ENCODE measurements at places on chromosomes 12 and 14.

- peak; percentile 33 for DNase-seq
Measured at GRCh38 chr12:51827925-51828818, 20.3 kb downstream of the FIGNL2 start.

DNA sequence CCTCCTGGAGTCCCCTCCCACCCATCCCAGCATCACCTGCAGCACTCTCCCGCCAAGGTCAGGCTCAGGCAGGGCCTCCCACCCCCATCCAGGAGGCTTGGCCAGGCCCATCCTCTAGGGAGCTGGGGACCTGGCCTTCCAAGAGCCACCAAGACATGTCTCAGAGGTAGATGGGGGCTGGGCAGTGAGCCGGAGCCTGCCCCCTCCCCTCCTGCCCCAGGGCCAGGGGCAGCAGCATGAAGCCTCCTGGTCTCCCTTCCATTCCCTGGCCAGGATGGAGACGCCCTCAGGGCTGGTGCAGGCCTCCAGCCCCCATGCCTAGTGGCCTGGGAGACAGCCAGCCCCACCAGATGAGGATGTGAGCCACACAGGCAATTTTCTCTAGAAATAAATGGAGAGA is 69.3 kb upstream of the C14orf180 start:
- no peak for DNase-seq

DNA sequence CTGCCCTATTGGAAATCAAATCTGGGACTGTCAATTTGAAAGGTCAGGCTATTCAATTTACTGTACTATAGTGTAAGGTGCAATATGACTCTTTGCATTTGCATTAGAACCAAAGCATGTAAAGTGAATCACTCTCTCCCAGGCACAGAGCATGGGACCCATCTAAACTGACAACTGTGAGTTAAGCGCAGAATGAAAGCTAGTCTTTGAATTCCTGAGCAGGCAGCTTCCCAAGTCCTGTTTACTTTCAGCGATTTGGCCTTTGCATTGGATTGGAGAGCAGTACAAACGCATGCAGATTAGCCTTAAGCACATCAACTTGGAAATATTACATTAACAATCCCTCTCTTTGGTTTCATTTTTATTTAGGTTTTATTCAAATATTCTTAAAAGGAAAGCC is 74.6 kb downstream of the RERG start:
- no peak for DNase-seq

GRCh38 chr14:76163668-76164363 is 12.1 kb downstream of the GPATCH2L start:
- DNase-seq: no peak

DNA sequence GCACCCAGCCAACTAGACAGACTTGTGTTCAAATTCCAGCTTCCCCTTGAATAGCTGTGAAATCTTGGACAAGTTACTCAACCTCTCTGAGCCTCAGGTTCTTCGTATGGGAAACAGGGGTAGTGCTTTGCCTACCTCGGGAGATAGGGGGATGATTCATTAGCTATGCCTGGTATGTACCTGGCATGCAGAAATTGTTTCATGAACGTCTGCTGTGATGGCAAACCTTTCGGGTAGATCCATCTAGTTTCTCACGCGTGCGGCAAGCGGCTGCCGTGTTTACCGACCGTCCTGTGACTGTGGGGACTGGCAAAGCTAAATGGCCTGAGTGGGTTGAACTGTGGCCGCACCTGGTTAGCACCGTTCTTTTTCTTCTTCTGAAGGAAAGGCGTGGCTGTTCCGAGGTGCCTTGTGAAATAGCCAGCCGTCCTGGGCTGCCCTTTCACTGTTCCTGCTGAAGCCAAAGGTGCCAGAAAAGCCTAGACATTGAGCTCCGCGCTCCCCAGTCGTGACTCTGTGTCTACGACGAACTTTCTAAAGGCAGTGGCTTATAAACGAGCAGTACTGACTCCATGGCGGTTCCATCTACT is 40.6 kb upstream of the MED13L start:
- DNase-seq: no peak

- peak; percentile 67 for DNase-seq
Measured at GRCh38 chr12:53190108-53190729, 9.5 kb upstream of the CSAD start.

GRCh38 chr12:52772772-52773171 is 4.4 kb downstream of the KRT76 start:
- DNase-seq: no peak

DNA sequence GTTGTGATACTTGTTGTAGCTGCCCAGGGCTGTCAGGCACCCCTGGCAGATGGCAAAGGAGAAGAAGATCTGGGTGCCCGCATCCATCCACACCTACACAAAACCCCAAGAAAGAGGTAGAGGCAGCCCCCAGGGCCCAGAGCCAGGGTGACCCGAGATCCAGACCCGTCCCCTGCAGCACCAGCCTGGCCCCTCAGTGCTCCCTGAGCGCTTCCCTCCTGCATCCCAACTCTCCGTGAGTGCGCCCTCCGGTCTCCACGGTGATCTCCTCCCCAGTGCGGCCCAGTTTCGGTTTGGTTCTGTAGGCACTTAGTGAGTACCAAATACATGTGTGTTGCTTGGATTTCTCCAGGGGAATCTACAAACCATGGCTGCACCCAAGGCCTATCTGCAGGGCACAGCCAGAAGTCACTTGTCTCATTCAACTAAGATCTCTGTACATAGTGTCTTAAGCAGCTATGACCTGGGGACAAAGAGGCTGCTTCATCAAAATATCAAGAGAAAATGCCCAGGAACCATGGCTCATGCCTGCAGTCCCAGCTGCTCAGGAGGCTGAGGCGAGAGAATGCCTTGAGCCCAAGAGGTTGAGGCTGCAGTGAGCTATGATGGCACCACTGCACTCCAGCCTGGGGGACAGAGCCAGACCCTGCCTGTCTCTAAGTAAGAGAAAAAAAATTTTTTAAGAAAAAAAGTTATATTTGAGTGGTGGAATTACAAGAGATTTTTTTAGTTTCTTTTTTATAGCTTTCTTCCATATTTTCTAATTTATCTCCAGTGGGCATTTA is 15.9 kb downstream of the SLC6A12 start:
- DNase-seq: no peak

GRCh38 chr14:63910583-63911363 is 58.0 kb downstream of the SYNE2 start:
- DNase-seq: no peak

- DNase-seq: no peak
Measured at GRCh38 chr12:100186071-100186470, 14.5 kb upstream of the ACTR6 start.

- DNase-seq: no peak
Measured at GRCh38 chr14:45133683-45134050, 614 bp downstream of the FKBP3 start.

DNA sequence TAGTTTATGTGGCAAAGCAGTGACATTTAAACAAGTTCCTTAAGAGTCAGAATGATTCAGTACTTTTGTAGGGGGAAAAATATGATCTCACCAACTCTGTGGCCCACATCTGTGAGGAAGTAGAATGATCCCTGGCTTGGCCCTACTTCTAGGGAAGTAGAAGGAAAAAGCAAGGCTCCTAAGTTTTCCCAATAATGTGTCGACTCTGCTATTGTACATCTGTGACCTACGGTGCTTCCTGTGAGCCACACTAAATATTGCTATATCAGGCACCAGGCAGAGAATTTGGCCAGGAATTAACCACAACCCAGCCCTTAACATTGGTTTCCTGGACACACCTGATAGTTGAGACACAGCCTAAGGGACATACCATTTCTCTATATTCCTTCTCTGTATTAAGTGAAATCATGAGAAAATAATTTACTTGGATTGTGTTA is 9.3 kb upstream of the NID2 start:
- no peak for DNase-seq

GRCh38 chr12:108033090-108033489 is 96.0 kb upstream of the WSCD2 start:
- no peak for DNase-seq

GRCh38 chr12:105677672-105678071 is 347.2 kb downstream of the C12orf75 start:
- no peak for DNase-seq

DNA sequence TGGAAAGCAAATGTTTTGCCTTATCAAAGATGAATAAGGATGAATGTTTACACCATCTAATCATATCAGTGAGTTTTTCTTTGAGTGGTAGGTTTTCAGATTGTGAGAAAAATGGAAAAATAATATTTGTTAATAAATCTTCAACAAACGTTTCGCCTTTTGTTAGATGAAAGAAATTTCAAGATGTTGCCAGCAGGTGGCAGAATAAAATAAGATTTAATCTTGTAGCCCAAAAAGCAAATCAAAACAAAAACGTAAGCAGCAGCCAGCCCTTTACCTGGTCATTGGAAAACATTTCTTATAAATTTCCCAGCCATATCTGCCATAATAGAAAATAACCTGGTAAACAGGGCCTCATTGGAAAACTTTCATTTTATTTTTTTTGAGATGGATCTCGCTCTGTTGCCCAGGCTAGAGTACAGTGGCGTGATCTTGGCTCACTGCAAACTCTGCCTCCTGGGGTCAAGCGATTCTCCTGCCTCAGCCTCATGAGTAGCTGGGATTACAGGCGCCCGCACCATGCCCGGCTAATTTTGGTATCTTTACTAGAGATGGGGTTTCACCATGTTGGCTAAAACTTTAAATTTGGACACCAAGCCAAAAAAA is 15.4 kb upstream of the TMEM120B start:
- DNase-seq: peak; percentile 63

- DNase-seq: no peak
Measured at GRCh38 chr12:6061660-6062059, 62.8 kb downstream of the VWF start.

DNA sequence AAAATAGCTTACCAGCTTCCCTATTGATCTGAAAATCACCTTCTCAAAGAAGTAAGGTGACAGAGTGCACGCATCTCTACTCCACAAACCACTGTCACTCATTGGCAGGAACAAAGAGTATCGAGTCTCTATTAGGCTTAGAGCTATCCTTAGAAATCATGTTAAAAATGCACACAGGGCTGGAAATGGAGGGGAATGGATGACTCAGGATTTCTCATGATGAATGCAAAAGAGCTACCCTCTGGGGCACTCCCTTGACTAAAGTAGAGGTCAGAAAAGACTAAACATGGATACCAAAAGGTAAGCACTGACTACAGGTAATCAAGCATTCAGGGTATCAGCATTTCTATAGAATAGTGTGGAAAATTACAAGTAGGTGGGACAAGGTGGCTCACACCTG is 96.1 kb upstream of the ANO4 start:
- no peak for DNase-seq

DNA sequence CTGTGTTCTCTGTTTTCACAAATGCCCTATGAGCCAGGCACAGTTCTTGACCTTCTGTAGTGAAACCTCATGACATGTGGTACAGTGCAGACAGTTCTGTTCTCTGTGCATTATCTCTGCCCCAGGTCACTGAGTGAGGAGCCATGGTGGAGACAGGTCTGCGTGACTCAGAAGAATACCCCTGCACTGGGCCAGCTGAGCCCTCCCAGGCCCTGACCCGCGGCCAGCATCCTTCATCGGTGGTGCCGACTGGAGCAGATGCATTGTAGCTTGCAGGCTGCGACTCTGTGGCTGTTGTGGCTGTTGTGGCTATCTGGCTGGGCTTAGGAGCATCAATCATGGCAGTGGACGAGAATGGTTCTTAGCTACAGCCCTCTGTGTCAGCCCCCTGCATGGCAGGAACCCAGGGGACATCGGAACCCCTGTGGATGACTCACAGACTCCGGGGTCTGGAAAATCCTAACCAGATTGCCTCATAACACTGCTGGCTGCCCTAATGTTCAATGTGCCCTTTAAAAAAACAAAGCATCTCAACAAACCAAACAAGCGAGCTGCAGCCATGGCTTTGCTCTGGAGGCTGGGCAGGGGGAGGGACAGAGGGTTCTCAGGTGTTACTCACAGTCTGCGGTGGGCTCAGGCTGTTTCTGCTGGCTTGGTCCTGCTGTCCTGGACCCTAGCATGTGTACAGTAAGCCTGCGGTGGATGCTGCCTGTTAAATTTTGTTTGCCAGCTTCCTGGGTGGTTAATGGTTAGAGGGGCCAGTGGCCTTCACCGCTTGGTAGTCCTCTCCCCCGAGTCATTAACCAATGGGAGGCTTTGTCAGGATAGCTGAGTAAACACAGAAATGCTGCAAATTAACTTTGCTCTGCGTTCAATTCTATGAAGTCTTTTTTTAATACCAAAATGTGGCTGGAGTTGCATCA is at the start of gene SERPINA6:
SERPINA6 (minus strand) TSS at position 689 of the 923 bp plus-strand sequence. CDS start 8,688 bp downstream, outside the sequence.
- peak; percentile 76 for DNase-seq

DNA sequence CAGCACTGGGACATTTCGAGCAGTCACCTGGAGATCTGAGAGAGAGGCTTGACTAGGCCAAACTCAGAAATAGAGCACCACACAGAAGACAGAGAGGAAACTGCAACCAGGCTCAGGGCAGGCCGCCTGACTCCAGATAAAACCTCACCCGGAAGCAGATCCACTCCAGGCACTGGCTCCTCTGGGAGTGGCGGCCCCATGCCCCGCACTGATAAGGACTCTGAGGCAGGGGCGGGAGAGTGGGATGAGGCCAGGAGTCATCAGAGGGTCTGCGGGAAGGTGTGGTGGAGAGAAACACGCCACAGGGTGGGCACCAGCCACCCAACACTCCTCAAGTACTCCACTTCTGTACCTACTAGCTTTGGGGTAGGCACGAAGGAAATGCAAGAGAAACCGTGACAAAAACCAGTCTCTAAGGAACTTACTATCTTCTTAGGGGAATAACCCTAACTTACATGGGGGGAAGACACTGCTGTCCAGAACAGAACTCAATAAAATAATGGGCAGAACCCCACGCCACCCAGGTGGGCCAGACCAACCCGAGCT is 71.3 kb downstream of the CHGA start:
- no peak for DNase-seq

GRCh38 chr12:101824831-101825230 is 5.9 kb downstream of the GNPTAB start:
- DNase-seq: no peak

GRCh38 chr14:70782361-70782760 is 27.0 kb downstream of the MAP3K9 start:
- peak; percentile 89 for DNase-seq

DNA sequence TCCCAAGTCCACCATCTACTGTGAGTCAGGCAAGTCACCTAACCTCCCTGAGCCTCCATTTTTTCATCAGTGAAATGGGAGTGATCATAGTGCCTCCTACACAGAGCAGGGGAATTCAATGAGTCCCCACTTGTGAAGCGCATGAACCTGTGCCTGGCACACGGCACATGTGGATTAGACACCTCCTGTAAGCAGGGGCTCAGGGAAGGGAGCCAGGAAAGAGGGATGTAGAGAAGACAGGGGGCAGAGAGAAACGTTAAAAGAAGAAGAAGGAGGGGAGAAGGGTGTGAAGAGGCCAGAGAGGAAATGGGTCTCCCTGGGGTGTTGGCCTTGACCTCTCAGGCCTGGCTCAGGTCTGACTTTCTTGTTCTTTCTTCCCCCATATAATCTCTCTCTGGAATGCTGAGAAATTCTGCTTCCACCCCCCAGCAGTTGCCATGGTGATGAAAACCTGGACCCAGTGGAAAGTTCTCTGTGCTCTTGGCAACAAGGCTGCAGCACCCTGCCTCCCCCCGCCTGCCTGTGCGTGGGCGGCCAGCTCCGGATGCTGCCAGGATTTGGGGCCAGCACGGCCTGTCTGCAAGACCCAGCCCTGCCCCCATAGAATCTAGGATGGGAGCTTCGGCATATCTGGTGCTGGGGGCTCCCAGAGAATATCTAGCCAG is 94.5 kb downstream of the CALM1 start:
- DNase-seq: peak; percentile 52
